GM23338 (cell line): ENCODE measurements at places on chromosomes 4 and X. TPM values are rescaled to one million over a fixed set of nuclear protein-coding genes. Genes with fewer than 3 reads are reported as not detected.

Gene PALLD
- 11.6 and 13.1 TPM in 2 replicates for polyA plus RNA-seq

Gene ARHGEF38
- polyA plus RNA-seq = 0.58 TPM in 1 of 2 replicates, not detected in the other

Gene MAML3
- polyA plus RNA-seq = 1.3 and 1.7 TPM in 2 replicates

Gene CSAG3
- polyA plus RNA-seq = 3.2 and 4.8 TPM in 2 replicates

DNA sequence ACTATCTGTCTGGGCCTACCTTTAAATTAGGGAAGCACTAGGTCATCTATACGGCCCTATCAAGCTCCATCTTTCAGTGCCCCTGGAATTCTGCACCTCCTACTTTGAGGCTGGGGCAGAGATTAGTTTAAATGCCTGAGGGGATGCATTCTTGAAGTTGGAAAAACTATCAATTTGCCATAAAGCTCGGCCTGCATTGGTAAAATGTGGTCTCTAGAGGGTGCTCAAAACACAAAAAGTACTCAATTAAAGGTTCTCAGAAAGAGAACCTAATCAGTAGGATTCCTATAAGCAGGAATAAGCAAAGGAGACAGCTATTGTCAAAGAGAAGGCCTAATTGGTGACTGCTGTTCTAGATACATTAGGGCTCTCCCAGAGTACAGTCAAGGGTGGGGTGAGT lies 111.7 kb downstream of the AMER1 start:
- H3K27me3 ChIP-seq = no peaks in the 10 kb centered on the region
- no peak overlapping the region for H3K4me3 ChIP-seq
- H3K36me3 ChIP-seq = no peaks in the 10 kb centered on the region
- H3K27ac ChIP-seq = no peak overlapping the region
- DNase-seq = peak; percentile 67

DNA sequence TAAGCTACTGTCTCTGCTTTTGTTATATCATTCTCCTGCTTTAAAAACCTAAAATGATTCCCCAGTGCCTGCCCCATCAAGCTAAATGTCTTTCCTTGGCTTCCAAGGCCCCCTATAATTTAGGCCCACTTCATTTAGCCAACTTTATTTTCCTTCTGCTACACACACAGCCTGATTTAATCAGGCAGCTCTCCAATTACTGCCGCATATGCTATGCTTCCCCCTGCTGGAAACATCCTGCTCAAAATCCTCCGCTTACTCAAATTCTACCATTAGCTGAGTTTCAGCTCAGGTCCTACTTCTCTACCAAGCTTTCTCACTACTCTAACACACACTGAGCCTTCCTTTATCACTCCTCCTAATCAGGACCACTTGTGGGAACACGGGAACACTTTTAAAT lies 17.0 kb downstream of the LAMP2 start:
- H3K36me3 ChIP-seq = peaks cover 3% of the 10 kb centered on the region; the same call in 1 of the 2 replicates
- no peaks in the 10 kb centered on the region for H3K4me1 ChIP-seq
- DNase-seq = peak; percentile 46
- H3K27ac ChIP-seq = no peak overlapping the region
- H3K4me3 ChIP-seq = no peak overlapping the region
